ENCODE measurements at places on chromosomes 1 and 21. TPM values are rescaled to one million over a fixed set of nuclear protein-coding genes. Genes with fewer than 3 reads are reported as not detected.

APOBEC4 gene
- total RNA-seq = not detected

DNAJC8 gene
- 56.1 TPM for total RNA-seq

TMPRSS3 gene
- total RNA-seq = not detected

FAM177B gene
- not detected for total RNA-seq

PAX7 gene
- total RNA-seq = not detected

- H3K4me1 ChIP-seq = peaks cover 3% of the 10 kb centered on the region
- peak; percentile 63 for DNase-seq
- no peaks in the 10 kb centered on the region for H3K27me3 ChIP-seq
- no peaks in the 10 kb centered on the region for H3K36me3 ChIP-seq
- no peak overlapping the region for H3K4me3 ChIP-seq
These were observed 140.2 kb upstream of the HOOK1 start for GRCh38 chr1:59674595-59674994.

DNA sequence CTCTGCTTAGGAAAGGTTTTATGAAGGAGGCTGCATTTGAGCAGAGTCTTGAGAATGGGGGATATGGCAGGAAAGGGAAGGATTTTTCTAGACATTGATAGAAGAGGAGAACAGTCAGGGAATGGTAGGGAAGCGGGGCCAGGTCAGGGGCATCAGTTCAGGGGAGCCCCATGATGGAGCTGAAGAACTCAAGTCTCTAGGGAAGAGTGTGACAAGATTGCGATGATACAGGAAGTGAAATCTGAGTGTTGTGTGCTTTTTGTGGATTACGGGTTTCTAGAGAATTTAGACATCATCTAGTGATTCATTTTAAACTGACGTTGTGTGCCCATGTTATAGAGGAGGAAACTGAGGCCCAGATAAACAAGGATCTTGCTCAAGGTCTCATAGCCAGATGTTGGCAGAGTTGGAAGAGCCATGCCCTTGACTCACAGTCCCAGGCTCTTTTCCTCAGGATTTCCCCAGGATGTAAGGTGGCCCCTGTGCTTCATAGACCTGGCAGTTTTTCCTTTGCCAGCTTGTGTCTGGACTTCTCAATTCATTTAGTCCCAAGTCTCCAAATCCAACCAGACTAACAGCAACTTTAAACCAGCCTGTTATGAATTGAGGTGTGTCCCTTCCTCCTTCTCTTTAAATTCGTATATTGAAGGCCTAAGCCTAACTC lies 130.3 kb downstream of the ROR1 start:
- H3K27ac ChIP-seq = no peak overlapping the region
- H3K4me1 ChIP-seq = no peaks in the 10 kb centered on the region
- no peaks in the 10 kb centered on the region for H3K36me3 ChIP-seq
- H3K27me3 ChIP-seq = no peaks in the 10 kb centered on the region
- no peak for DNase-seq

GRCh38 chr1:167104256-167104633 lies 10.4 kb downstream of the STYXL2 start:
- H3K4me1 ChIP-seq = no peaks in the 10 kb centered on the region
- no peaks in the 10 kb centered on the region for H3K27me3 ChIP-seq
- DNase-seq = no peak
- H3K4me3 ChIP-seq = no peak overlapping the region
- no peak overlapping the region for H3K27ac ChIP-seq

DNA sequence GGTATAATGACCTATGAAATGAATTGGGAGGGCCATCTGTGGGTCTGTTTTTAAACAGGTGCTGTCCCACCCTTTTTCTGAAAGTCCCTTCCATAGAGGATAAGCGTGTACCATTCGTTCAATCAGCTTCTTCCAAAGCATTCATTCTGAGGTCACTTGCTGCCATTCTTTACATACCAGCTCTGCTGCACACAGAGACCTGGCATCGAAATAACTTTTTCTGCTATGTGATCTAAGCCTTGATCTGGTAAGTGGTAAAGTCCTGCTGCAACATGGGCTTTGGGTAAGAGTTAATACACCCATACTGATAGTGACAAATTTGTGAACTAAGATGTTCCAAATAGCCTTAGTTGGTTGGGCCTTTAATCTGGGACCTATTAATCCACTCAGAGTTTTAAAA lies 38.9 kb downstream of the DR1 start:
- H3K27me3 ChIP-seq = no peaks in the 10 kb centered on the region
- H3K27ac ChIP-seq = no peak overlapping the region
- no peaks in the 10 kb centered on the region for H3K4me1 ChIP-seq
- no peaks in the 10 kb centered on the region for H3K36me3 ChIP-seq
- peak; percentile 11 for DNase-seq
- no peak overlapping the region for H3K4me3 ChIP-seq

- no peak overlapping the region for H3K27ac ChIP-seq
- DNase-seq = peak; percentile 11
- no peaks in the 10 kb centered on the region for H3K27me3 ChIP-seq
- no peaks in the 10 kb centered on the region for H3K4me1 ChIP-seq
- H3K36me3 ChIP-seq = no peaks in the 10 kb centered on the region
These were observed 29.7 kb downstream of the SLC26A9 start for GRCh38 chr1:205913451-205914154.

- no peaks in the 10 kb centered on the region for H3K36me3 ChIP-seq
- no peak overlapping the region for H3K4me3 ChIP-seq
- no peaks in the 10 kb centered on the region for H3K27me3 ChIP-seq
- no peaks in the 10 kb centered on the region for H3K4me1 ChIP-seq
- DNase-seq = no peak
These were observed 31.3 kb upstream of the FOXO6 start for GRCh38 chr1:41329662-41330587.

DNA sequence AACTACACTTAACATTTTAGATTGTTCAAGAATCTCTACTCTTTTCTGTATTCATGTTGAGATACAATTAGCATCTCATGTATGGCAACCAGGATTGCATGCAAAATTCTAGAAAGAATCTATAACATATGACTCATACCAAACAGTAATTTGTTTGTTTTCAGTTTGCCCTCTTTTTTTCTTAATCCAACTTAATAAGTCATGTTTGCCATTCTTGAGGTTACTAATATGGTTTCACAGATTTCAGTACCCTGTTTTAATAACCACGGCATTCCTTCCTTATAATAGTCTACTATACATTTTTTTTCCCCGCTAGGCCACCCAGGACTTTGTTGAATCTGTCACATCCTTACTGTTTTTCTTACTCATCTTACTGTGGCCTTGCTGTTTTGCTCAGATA lies 140.8 kb downstream of the FMN2 start:
- H3K27me3 ChIP-seq = no peaks in the 10 kb centered on the region
- H3K27ac ChIP-seq = peak overlapping the region; percentile 29
- no peak overlapping the region for H3K4me3 ChIP-seq
- H3K36me3 ChIP-seq = no peaks in the 10 kb centered on the region

DNA sequence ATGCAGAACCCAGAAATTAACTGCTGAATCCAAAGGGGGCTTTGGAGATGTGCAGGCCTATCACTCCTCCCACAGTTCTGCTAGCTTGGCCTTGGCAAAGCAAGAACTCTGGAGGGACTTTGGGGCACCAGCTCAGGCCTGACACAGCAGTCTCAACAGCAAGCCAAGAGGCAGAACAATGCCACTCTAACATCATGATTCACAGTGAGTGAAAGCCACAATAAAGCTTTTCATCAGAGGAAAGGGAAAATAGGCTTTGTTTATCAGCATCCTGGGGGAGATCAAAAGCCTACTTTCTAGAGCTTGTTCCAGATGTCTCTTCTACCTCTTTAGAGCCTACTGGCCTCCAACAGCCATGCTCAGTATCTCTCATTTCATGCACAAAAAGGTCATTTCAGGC lies 283.4 kb downstream of the KCNH1 start:
- H3K4me1 ChIP-seq = no peaks in the 10 kb centered on the region
- H3K27ac ChIP-seq = no peak overlapping the region
- no peak for DNase-seq
- no peaks in the 10 kb centered on the region for H3K27me3 ChIP-seq
- no peaks in the 10 kb centered on the region for H3K36me3 ChIP-seq
- no peak overlapping the region for H3K4me3 ChIP-seq

- no peaks in the 10 kb centered on the region for H3K4me1 ChIP-seq
- no peak overlapping the region for H3K27ac ChIP-seq
- no peak for DNase-seq
- no peak overlapping the region for H3K4me3 ChIP-seq
- H3K36me3 ChIP-seq = peaks cover 2% of the 10 kb centered on the region
These were observed 66.2 kb downstream of the ERI3 start for GRCh38 chr1:44288883-44289282.

DNA sequence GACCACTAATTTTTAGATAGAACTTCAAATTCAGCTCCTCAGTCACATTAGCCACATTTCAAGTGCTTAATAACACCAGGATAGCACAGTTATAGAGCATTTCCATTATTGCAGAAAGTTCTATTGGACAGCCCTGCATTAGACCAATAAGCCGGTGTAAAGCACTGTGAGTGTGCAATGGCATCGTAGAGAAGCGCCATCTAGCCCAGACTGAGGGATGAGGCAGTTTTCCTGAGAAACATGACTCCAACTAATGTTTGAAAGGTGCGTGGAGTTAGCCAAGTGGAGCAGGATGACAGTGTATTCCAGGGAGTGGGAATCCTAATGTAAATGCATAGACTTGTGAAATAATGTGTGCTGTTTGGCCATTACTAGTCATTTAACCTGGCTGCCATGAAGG lies 7.7 kb downstream of the RPE65 start:
- no peaks in the 10 kb centered on the region for H3K4me1 ChIP-seq
- no peaks in the 10 kb centered on the region for H3K36me3 ChIP-seq
- no peaks in the 10 kb centered on the region for H3K27me3 ChIP-seq
- H3K4me3 ChIP-seq = no peak overlapping the region
- no peak for DNase-seq

DNA sequence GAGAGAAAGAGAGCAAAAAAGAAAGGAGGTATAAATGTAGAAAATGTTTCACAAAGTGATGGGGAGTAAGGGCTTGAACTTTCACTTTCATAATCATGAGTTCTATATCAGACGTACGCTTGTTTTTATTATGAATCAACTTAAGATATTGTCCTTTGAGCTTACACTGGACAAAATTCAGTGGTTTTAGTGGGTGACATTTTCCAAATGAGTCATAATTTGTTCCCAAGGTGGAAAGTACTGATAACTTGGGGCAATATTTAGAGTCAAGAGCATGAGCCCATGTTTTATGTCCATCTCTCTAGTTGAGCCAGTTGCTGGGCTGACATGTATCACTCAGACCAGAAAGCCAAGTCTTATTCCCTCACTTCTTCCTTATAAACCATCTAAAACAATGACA lies 161.6 kb downstream of the CHRM3 start:
- no peaks in the 10 kb centered on the region for H3K4me1 ChIP-seq
- no peak for DNase-seq
- no peaks in the 10 kb centered on the region for H3K36me3 ChIP-seq
- H3K27me3 ChIP-seq = no peaks in the 10 kb centered on the region
- no peak overlapping the region for H3K4me3 ChIP-seq
- H3K27ac ChIP-seq = no peak overlapping the region

- DNase-seq = no peak
- H3K36me3 ChIP-seq = no peaks in the 10 kb centered on the region
- no peak overlapping the region for H3K4me3 ChIP-seq
- no peaks in the 10 kb centered on the region for H3K4me1 ChIP-seq
These were observed 2.5 kb upstream of the ERO1B start for GRCh38 chr1:236284291-236284721.

DNA sequence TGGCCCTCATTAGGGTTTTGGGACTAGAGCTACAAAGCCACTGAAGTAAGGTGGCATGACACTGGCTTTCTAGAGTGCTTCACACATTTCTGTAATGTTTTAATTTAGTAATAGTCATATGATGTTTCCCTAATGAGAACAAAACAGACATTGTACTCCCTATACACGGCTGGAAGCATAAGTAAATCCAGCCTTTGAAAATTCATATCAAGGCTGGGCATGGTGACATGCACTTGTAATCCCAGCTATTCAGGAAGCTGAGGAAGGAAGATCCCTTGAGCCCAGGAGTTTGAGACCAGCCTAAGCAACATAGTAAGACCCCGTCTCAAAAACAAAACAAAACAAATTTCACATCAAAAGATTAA lies 7.4 kb downstream of the USP48 start:
- no peaks in the 10 kb centered on the region for H3K36me3 ChIP-seq
- H3K27ac ChIP-seq = no peak overlapping the region
- H3K4me1 ChIP-seq = no peaks in the 10 kb centered on the region

DNA sequence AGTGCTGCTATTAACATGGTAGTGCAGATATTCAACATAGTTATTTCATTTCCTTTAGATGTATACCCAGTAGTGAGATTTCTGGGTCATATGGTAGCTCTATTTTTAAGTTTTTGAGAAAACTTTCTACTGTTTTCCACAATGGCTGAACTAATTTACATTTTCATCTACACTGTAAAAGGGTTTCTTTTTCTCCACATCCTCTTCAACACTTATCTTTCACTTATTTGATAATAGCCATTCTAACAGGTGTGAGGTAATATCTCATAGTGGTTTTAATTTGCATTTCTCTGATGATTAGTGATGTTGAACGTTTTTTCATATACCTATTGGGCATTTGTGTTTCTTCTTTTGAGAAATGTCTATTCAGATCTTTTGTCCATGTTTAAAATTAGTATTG lies 149.8 kb downstream of the PDE4B start:
- no peaks in the 10 kb centered on the region for H3K27me3 ChIP-seq
- no peak overlapping the region for H3K27ac ChIP-seq
- DNase-seq = no peak
- H3K4me1 ChIP-seq = no peaks in the 10 kb centered on the region
- H3K4me3 ChIP-seq = no peak overlapping the region

DNA sequence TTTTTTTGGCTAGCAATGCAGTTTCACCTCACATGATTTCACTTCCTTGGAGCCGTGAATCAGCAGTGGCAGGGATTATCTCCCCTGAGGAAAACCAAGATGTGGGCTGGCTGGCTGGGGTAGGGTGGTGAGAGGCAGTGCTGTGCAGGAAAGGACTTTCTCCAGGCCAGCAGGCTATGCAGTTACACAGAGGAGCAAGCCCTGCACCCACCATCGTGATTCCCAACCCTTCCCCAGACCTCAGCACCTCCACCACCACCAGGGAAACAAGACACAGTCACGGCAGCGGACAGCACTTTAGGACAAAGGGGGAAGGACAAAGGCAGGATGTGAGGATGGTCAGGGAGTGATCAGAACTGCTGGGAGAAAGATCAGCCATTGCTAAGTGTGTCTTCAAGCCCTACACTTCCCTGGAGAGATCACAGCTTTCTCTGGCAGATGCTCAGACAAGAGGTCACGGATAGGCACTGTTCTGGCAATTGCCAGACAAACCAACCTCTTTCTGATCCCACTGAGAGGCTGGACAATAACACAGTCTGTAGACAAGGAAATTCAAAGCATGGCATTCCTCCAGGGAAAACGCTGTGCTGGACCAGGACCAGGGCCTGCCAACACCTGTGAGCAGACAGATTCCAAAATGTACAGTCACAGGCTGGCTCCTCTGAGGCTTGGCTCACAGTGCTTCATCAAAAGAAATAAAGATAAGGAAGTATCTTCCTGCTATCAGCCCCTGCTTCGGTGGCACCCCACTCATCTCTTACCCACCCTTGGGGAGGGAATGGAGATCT lies 509.4 kb downstream of the SMYD3 start:
- H3K4me3 ChIP-seq = no peak overlapping the region
- H3K4me1 ChIP-seq = peaks cover 9% of the 10 kb centered on the region
- H3K36me3 ChIP-seq = no peaks in the 10 kb centered on the region
- peak; percentile 82 for DNase-seq
- no peak overlapping the region for H3K27ac ChIP-seq

GRCh38 chr1:168676861-168677260 lies 52.1 kb downstream of the DPT start:
- H3K4me3 ChIP-seq = no peak overlapping the region
- H3K36me3 ChIP-seq = no peaks in the 10 kb centered on the region
- no peak overlapping the region for H3K27ac ChIP-seq
- DNase-seq = no peak
- no peaks in the 10 kb centered on the region for H3K27me3 ChIP-seq

GRCh38 chr1:201539561-201540431 lies 869 bp downstream of the NAV1 start:
- peak; percentile 49 for DNase-seq
- no peaks in the 10 kb centered on the region for H3K27me3 ChIP-seq
- H3K4me3 ChIP-seq = peak overlapping the region; percentile 79
- peak overlapping the region; percentile 71 for H3K27ac ChIP-seq
- H3K36me3 ChIP-seq = no peaks in the 10 kb centered on the region
